ENCODE measurements at places on chromosomes 13 and 19.
A peak's percentile ranks its signal among the peaks of the same experiment; 100 is the strongest.

DNA sequence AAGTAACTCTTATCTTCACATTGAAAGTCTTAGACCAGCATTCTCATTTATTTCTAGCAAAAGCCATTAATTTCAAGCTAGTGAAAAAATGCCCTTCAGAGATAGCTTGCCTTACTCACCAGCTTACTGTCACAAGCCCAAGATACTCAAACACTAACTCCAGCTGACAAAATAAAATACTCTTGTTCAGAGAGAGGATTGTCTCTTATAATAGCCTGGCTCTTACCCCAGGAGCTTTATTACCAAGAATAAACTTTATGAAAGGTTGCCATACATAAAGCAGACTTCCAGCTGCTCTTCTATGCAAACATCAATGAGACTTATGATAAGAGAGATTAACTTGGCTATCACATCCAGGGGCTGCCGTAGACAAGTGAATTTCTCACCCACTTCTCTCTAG, 53.6 kb downstream of the XPO4 start:
- DNase-seq: no peak

GRCh38 chr13:36275190-36276002, 22.2 kb downstream of the CCDC169 start:
- peak; percentile 75 for DNase-seq

GRCh38 chr13:113151745-113152690, 6.4 kb upstream of the PROZ start:
- no peak for DNase-seq

DNA sequence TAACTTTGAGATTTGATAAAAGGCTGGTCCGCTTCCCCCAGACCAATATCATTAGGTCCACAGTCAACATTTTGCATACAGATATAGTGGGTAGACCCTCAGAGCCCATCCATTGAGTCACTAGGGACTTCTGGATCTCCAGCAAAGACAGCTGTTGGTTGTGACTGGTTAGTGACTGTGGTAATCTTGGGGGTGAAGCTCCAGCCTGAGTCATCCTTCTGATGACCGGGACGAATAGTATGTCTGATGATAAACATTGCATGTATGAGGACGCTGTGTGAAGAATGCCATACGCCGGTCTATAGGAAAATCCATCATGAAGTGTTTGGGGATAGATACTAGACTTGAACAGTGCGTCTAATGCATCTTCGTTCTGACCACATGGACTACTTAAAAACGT, 307.0 kb downstream of the UQCRFS1 start:
- no peak for DNase-seq

- DNase-seq: no peak
Observed at GRCh38 chr13:85812282-85812681, 13.1 kb upstream of the SLITRK6 start.

DNA sequence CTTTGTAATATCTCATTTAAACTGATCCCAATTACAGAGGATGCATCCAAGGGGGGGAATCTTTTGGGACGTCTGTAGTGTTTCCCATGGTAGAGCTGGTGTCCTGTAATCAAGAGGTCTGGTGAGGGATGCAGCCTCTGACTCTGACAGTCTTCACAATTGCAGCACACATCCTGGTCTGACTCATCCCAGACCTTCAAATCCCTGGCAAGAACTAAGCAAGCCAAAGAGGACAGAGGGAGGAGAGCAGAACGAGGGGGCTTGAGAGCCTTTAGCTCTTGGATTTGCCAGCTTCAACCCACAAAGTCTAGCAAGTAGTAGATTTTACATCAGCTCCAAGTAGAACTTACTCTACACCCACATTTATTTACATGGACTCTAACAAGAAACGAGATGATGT, 17.3 kb upstream of the FCGBP start:
- no peak for DNase-seq

DNA sequence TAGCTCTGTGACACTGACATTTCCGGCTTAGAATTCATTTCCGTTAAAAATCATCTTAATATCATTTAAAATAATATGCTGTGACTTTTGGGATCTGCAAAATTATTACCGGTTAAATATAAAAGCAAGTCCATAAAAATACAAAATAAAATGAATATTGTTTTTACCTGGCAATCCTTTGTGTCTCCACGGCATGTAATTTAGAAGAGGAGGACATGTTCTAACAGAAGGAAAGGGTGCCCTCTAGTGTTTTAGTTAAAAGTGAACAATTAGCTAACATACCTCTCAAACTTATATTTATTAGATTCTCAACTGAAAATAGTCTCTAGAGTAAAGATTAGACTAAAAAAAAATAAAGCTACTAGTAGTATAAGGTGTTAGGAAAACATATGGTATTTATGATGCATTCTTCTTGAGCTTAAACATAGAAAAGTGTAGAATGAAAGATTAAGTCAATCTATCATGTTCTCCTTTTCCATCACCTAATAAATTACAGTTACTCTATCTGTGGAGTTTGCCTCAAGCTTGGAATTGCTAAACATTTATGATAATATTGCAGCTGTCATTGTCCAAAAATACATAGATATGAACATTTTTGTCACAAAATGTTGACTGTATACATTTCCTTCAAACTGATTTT, 676.7 kb upstream of the SPRY2 start:
- peak; percentile 54 for DNase-seq

DNA sequence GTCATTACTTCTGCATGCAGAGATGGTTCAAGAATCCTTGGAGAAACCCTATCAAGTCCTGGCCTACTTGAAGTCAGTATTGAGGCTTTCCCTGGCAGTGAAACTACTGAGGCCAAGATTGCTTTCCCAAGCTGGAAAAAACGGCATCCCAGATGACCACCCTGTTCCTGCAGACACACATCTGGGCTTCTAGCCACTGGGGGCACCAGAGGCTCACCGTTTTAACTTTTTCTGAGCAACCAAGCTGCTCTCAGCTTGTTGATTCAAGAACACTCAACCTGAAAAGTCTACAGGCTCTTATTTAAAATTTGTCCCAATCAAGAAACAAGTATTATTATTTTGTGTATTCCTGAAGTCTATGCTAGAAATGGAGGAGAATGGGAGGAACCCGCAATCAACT, 66.6 kb downstream of the SPRYD7 start:
- no peak for DNase-seq

DNA sequence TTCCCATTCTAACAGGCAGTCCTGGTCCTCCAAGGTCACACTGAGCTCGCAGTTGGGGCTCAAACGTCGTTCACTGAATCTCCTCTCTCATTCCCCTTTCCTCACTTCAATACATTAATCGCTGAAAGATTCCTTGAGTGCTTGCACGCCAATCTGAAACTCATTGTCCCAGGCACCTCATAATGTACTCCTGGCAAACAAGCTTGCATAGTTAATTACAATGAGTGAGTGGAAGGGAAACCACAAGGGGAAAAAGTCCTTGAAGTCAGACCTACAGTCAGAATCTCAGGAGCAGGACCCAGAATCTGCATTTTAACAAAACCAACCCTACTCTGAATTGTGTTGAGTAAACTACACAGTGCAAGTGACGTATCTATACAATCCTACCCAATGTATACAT, 86.9 kb downstream of the CRYL1 start:
- no peak for DNase-seq

DNA sequence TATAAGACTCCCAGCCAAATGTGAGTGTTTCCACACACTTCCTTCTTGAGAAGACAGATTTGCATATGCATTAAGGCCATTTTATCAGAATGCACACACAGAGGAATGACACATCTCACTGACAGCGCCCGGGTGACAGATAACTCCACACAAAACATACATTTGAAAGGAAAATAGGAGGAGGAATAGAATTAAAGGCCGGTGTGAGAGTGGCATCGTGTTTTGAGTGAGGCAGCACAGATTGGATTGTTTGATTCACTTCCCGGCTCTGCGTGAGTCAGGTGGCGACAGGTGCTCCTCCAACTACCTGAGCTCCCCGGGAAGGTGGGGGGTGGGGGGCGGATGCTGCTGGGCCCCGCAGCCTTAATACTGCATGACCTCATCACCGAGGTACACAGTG, 429.0 kb downstream of the TSHZ3 start:
- DNase-seq: no peak

- no peak for DNase-seq
Observed at GRCh38 chr13:50587115-50587514, 256.4 kb downstream of the DLEU7 start.

GRCh38 chr19:45382426-45382825, 12.1 kb upstream of the ERCC2 start:
- no peak for DNase-seq

DNA sequence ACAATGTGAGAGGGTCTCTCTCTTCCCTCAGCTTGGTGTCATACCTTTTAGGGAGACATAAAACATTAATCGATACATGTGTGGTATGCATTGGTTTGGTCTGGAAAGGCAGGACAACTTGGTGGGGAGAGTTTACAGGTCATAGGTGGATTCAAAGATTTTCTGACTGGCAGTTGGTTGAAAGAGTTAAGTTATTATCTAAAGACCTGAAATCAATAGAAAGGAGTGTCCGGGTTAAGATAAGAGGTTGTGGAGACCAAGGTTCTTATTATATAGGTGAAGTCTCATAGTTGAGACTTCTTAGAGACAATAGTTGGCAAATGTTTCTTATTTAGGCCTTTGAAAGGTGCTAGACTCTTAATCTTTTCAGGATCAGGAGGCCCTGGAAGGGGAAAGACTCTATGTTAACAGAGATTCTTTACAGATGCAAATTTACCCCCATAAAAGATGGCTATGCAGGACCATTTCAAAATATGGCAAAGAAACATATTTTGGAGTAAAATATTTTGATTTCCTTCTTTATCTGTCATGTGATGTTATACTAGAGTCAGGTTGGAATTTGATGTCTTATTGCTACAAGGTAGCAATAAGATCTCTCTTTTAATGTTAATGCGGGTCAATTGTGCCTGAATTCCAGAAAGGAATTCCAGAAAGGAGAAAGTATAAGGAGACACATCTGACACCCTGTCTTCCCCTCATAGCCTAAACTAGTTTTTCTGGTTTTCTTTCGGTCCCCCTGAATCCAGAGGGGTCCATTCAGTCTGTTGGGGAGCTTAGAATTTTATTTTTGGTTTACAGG, 59.2 kb upstream of the RCBTB2 start:
- DNase-seq: no peak

DNA sequence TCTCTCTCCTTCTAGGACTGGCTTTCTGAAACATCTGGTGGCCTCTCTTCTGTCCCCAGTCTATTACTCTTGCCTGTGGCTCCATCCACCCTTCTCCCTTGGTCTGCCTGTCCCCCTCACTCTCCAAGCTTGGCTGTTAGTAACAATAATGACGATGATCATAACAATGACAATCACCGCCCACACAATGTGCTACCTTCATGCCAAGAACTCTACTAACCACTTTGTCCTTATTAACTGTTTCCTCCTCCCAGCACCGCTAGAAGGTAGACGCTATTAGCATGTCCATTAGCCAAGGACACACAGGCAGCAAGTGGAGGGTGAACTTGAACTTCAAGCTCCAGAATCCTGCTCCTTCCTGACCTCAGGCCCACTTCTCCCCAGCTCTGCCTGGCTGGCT, 2.7 kb downstream of the GYS1 start:
- DNase-seq: no peak
